ENCODE measurements at places on chromosomes 7 and 10. TPM values are rescaled to one million over a fixed set of nuclear protein-coding genes. Genes with fewer than 3 reads are reported as not detected.

- DNase-seq, result peak; percentile 80
Measured at GRCh38 chr10:97708976-97709946, 4.3 kb upstream of the MARVELD1 start.

DNA sequence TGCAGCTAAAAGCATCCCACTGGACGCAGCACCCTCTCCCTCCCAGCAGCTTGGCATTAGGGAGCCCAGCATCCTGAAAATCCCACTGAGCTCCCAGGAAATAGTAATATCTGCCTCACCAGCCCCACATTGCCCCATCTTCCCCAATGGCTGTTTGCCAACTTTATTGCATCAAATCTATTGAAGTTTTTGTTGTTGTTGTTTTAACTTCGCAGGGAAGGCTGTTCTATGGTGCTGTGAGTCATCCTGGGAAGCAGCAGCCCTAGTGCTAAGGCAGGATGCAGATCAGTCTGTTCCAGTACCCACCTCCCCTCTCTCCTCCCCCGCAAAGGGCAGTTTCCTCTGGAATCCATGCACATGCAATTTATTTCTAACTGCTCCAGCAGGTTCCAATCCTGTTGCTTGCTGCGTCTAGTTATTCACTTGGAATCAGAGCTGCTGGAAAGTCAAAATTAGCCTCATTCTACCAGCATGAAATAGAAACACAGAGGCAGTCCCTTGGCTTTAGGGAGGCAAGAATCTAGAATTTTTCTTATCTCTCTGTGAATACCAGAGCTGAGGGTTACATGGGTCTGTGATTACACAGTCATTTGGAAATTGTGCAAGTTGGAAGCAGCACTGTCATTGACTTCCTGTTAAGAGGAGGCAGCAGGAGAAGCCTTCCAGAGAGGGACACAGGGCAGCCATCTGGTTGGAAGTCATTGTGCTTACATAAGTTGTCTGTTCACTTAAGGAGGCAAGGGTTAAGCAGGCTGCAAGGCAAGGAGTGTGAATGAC is 115.9 kb upstream of the CACUL1 start:
- no peak for DNase-seq

Gene TSPAN15
- 96.6 TPM for total RNA-seq

Gene SPDYE9
- not detected for total RNA-seq

DNA sequence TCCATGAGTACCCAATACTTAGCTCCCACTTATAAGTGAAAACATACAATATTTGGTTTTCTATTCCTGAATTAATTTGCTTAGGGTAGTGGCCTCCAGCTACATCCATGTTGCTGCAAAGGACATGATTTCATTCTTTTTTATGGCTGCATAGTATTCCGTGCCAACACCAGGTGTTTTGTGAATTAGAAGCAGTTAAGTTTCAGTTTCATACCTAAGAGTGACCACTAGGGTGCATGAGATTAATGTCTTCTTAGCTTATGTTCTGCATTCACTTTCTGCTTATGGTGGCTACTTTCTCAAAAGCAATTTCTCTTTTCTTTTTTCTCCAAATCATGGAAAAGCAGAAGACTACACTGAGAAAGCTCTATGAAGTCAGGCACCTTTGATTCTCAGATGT is 65.1 kb upstream of the VSTM2A start:
- DNase-seq, result no peak

All from tibial nerve (tissue), 4 donors.